ENCODE measurements at places on chromosomes 12 and 14. TPM values are rescaled to one million over a fixed set of nuclear protein-coding genes. Genes with fewer than 3 reads are reported as not detected.

The RERG gene
- 0.57 TPM for polyA plus RNA-seq

The ANKS1B gene
- polyA plus RNA-seq: 0.15 TPM

The FGF6 gene
- not detected for polyA plus RNA-seq

The TAS2R7 gene
- not detected for polyA plus RNA-seq

GRCh38 chr14:76313852-76314251 lies 62.1 kb upstream of the ESRRB start:
- H3K4me3 ChIP-seq: no peak overlapping the region
- H3K27me3 ChIP-seq: peaks cover 3% of the 10 kb centered on the region
- no peaks in the 10 kb centered on the region for H3K36me3 ChIP-seq

DNA sequence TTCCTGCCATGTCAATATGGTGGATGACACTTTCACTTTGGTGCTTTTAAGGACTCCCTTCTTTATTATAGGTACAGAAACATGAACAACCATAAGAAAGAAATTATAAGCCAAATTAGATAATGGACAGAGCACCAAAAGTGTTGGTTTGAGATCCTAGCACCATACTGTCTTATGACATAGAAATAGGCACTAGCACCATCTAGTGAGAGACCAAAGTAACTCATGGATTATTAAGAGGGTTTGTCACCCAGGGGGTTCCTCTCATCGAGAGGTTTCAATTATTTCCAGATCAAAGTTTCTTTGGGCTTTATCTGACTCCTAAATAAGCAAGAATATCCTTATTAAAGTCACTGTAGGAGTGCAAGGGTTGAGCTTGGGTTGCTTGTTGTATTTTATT lies 153.0 kb upstream of the DIO2 start:
- H3K27ac ChIP-seq: no peak overlapping the region
- no peaks in the 10 kb centered on the region for H3K27me3 ChIP-seq
- no peaks in the 10 kb centered on the region for H3K36me3 ChIP-seq
- no peaks in the 10 kb centered on the region for H3K4me1 ChIP-seq
- no peak overlapping the region for H3K4me3 ChIP-seq

DNA sequence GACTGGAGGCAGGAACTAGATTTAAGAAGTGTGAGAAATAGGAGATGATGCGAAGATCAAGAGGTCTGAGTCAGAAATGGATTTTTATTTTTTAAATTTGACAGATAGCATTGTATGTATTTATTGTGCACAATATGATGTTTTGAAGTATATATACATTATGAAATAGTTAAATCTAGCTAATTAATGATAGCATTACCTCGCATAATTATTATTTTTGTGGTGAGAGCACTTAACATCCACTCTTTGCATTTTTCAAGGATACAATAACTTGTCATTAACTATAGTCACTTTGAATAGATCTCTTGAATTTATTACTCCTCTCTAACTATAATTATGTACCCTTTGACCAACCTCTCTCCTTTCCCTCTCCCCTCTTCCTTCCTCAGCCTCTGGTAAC lies 3.7 kb downstream of the SMOC1 start:
- no peak overlapping the region for H3K4me3 ChIP-seq
- no peak for DNase-seq
- H3K27ac ChIP-seq: no peak overlapping the region
- no peaks in the 10 kb centered on the region for H3K36me3 ChIP-seq
- H3K27me3 ChIP-seq: peaks cover 23% of the 10 kb centered on the region

DNA sequence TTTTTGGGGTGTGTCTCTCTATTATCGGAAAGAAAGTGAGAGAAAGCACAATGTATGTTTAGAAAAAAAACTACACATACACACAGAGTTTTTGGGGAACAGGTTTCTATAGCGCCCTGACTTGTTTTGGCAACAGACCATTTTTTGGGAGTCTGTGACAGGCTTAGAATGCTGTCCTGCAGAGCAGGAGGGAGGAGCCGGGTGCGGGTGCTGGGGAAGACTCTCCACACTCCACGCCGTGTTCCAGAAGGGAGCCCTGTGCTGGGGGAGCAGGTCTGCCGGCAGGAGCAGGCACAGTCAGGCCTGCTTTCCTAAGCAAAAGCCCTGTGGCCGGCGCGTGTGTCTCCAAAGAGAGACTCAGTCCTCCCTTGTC lies 26.5 kb downstream of the CD9 start:
- H3K27me3 ChIP-seq: no peaks in the 10 kb centered on the region
- no peak for DNase-seq
- peaks cover 7% of the 10 kb centered on the region for H3K36me3 ChIP-seq
- peak overlapping the region; percentile 74 for H3K27ac ChIP-seq
- peak overlapping the region; percentile 4 for H3K4me3 ChIP-seq

GRCh38 chr12:42698213-42698612 lies 108.7 kb upstream of the PRICKLE1 start:
- no peak overlapping the region for H3K27ac ChIP-seq
- peak; percentile 82 for DNase-seq
- H3K36me3 ChIP-seq: no peaks in the 10 kb centered on the region
- no peaks in the 10 kb centered on the region for H3K27me3 ChIP-seq
- no peaks in the 10 kb centered on the region for H3K4me1 ChIP-seq

GRCh38 chr12:53222806-53223261 lies 9.2 kb downstream of the RARG start:
- H3K27me3 ChIP-seq: no peaks in the 10 kb centered on the region
- H3K36me3 ChIP-seq: peaks cover 3% of the 10 kb centered on the region
- H3K27ac ChIP-seq: peak overlapping the region; percentile 34
- peaks cover 33% of the 10 kb centered on the region for H3K4me1 ChIP-seq

DNA sequence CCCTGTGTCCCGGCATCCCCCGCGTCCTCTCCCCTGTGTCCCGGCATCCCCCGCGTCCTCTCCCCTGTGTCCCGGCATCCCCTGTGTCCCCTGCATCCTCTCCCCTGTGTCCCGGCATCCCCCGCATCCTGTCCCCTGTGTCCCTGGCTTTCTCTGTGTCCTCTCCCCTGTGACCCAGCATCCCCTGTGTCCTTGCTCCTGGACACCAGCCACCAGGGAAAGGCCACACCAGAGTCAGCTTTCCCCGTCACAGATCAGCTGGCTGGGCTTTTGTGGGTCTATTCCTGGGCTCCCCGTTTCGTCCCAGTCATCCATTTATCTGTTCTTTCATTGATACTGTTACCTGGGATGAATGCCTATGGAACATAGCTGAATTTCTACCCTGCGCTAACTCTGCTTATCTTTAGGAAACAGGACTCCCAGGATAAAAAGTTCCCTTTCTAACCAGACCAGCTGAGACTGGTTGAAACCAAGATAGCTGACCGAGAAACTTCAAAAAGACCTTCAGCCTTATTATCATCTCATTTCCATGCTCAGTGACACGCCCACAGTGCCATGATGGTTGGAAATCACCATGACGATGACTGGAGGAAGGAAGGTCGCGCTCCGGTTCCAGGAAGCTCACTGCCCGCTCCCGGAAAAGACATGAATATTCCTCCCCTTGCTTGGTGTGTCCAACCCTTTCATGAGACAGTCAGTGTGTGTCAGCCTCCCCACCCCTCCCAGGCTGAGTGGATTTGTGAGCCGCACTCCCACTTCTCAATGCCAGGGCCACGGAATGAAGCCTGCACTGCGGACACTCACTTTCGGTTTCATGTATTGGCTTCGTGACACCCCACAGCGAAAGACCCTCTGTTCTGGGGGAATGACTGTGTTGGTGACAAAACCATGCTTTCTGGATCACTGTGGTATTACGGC lies 276.4 kb upstream of the SFSWAP start:
- no peak overlapping the region for H3K4me3 ChIP-seq
- H3K4me1 ChIP-seq: no peaks in the 10 kb centered on the region
- no peak overlapping the region for H3K27ac ChIP-seq

DNA sequence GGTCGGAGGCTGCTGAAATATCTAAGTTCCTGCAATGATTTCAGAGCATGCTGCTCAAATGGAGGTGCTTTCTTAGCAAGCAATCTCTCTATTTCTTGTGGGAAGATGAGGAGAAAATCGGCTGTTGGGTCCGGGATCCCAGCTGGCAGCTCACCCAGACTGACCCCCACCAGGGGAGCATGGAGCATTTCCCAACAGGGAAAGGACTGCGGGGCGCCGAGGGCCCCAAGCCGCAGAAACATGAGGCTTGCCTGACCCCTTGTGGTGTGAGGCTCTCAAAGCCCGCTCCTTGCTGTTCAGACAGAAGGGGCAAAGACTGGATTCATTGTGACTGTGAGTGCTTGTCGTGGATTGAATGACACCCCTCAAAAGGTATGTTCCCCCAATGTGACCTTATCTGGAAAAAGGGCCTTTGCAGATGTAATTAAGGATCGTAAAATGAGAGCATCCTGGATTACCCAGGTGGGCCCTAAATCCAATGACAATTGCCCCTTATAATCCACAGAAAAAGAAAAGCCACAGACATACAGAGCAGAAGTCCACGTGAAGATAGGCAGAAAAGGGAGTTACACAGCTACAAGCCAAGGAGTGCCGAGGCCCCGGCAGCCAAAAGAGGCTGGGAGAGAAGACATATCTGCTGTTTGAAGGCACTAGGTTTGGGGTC lies 116.3 kb upstream of the VASH1 start:
- no peak overlapping the region for H3K27ac ChIP-seq
- H3K36me3 ChIP-seq: no peaks in the 10 kb centered on the region
- DNase-seq: peak; percentile 14
- H3K4me1 ChIP-seq: no peaks in the 10 kb centered on the region
- no peaks in the 10 kb centered on the region for H3K27me3 ChIP-seq

DNA sequence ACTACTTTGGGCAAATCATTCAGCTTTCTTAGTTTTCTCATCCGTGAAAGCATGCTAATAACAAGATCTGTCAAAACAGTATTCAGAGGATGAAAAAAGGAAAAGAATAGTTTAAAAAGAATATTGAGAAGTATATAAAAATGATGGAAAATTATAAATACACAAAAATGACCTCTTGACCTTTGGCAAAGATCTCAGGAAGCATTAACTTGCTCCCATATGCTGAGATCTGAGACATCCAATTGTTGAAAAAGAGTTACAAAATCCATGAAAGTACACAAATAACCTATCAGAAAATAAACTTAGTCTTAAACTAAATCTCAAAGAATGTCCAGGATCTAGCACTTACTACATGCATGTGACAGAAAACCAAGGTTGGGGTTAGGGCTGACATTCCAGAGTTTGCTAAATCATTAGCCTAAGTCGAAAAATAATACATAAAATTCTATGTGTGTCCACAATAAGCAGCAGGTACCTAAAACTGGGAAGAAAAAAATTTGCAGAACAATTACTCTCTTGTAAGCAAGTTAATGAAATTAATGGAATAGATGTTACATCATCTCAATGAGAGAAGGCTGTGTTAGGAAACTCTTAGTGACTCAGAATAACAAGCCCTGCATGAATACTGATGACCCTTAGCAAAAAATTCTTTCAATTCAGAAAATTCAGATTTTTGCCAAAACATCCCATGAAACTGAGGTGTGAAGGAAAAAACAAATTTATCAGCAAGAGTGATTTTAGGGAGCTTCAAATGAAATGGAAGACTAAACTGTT lies 3.4 kb downstream of the PAH start:
- H3K4me3 ChIP-seq: no peak overlapping the region
- H3K4me1 ChIP-seq: no peaks in the 10 kb centered on the region
- DNase-seq: no peak
- no peak overlapping the region for H3K27ac ChIP-seq

DNA sequence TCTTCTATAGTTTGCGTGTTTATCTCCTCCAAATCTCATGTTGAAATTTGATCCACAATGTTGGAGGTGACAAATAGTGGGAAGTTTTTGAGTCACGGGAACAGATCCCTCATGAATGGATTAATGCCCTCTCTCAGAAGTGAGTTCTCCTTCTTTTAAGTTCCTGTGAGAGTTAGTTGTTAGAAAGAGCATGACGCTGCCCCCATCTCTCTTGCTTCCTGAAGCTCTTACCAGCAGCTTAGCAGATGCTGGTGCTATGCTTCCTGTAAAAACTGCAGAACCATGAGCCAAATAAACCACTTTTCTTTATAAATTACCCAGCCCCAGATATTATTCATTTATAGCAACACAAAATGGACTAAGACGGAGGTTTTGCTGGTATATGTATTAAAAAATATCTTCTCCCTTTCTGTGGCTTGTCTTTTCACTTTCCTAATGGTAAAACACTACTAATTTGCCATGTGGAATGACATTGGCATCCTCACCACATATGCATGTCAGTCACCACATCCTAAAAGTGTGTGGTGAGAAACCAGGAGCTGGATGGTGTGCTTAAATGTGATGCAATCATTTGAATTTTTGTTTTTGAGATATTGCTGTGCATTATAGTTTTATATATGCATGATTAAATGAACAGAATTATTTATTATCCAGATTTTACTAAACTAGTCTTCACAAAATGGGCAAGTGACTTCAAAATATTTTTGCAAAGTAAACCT lies 449.3 kb downstream of the ADAMTS20 start:
- no peak for DNase-seq
- no peaks in the 10 kb centered on the region for H3K36me3 ChIP-seq
- no peaks in the 10 kb centered on the region for H3K27me3 ChIP-seq
- no peak overlapping the region for H3K27ac ChIP-seq

- H3K4me1 ChIP-seq: no peaks in the 10 kb centered on the region
- no peak overlapping the region for H3K4me3 ChIP-seq
- H3K36me3 ChIP-seq: no peaks in the 10 kb centered on the region
- no peak for DNase-seq
- H3K27me3 ChIP-seq: peaks cover 4% of the 10 kb centered on the region
Measured at GRCh38 chr14:76729258-76729657, 32.0 kb upstream of the VASH1 start.

- peak overlapping the region; percentile 39 for H3K27ac ChIP-seq
- H3K4me1 ChIP-seq: peaks cover 9% of the 10 kb centered on the region
- H3K4me3 ChIP-seq: peak overlapping the region; percentile 50
- H3K27me3 ChIP-seq: no peaks in the 10 kb centered on the region
Measured at GRCh38 chr12:54378796-54379397, 5.6 kb downstream of the ZNF385A start.

DNA sequence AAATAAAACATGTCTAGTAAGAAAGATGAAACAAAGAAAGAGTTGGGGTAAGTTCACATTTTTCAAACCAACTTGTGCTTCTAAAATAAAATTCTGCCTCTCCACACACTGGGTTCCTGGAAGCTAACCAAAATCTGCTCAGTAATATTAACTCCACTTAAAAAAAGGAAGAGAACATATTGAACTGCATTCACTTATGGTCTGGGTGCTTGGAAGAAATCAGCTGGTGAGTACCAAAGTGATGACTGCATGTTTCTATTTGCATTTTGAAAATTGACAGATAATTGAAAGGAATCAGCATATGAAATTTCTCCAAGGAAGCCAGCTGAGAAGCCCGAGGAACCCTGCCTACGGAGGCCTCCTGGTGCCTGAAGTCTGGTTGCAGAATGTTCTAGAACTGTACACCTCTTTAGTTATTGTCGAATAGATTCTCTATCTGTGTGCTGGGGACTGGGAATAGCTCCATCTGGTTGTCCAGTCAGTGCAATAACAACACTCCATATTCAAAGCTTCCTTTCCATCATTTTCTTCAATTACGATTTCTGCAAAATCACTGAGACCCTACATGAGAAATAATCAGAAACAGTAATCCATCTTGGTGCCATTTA lies 836.1 kb downstream of the VRK1 start:
- no peaks in the 10 kb centered on the region for H3K27me3 ChIP-seq
- H3K27ac ChIP-seq: no peak overlapping the region
- no peak overlapping the region for H3K4me3 ChIP-seq
- no peaks in the 10 kb centered on the region for H3K36me3 ChIP-seq
